ENCODE measurements at places on chromosomes 12 and 14.

- DNase-seq, result no peak
These were observed 1900.0 kb upstream of the SEL1L start for GRCh38 chr14:83433618-83434017.

- DNase-seq, result no peak
These were observed 107.1 kb downstream of the LIN7A start for GRCh38 chr12:80830533-80831088.

- DNase-seq, result peak; percentile 22
These were observed 21.0 kb downstream of the CFL2 start for GRCh38 chr14:34693228-34693939.

- no peak for DNase-seq
These were observed 741.6 kb downstream of the FSCB start for GRCh38 chr14:43765474-43765873.

DNA sequence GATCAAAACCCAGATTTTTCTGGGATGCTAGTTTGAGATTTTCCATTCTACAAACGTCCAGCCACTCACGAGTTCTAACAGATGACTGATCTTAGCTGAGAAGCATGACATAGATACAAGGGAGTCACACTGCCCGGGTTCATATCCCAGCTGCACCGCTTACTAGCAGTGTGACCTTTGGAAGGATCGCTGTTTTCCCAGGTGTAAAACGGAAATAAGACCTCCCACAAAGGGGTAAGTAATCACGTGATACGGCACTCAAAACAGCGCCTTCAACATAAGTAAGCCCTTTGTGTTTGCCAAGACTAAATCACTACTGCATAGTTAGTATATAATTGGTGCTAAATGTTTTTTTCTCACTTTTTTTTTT lies 624 bp upstream of the PWP1 start:
- peak; percentile 49 for DNase-seq

- DNase-seq, result no peak
These were observed 210.1 kb upstream of the PLXNC1 start for GRCh38 chr12:93938317-93938716.

DNA sequence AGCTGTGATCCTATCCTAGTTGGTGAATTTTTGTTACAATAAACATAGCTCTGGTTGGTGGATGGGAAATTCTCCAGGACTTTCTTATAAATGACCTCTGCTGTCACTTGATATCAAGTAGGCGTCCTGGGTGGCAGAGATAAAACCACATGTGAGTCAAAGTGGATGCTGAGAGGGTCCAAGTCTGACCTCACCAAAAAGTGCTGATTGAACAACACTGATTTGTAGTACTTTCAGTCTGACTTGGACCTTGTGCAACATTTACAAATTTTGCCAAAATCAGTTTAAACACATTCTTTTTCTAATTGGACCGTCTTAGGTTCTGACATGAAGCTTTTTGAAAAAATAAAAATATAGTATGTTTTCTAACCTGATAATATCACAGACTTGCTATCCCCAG lies 585.6 kb downstream of the GALC start:
- no peak for DNase-seq

DNA sequence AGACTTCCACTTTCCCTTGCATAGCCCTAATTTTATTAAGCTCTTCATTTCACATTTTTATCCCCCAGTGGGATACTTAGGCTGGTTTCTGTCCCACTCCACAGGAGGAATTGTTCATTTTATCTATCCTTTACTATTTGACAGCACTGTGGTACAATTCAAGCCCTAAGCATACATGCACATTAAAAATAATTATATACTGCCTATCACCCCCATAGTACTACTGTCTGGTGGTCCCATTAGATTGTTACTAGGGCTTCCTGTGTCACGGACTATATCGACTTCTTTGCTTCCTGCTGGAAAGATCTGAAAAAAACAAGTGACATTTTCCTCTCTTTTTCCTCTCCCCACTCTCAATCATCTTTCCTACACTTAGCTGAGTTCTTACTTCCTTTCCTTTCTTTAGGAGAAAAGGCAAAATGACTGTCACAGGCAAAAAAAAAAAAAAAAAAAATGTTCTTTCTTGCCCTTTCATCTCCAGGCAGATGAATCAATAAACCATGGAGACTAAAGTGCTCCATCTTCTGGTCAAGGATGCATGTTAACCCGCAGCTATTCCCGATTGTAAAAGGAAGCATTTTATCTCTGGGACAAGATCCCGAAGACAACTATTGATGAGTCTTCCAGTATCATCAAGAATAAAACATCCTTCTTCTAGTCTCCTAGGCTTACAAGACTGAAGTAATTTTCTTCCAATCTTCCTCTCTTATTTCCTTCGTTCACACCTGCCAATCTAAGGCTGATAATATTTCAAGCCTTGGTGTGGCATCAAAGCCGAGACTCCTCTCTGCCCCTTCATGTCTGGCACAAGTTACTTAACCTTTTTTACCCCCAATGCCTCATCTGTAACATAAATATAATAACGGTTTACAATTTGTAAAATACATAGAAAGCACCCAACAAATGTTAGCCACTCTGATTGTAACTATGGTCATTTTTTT lies 94.4 kb upstream of the PLEKHG7 start:
- DNase-seq, result no peak

DNA sequence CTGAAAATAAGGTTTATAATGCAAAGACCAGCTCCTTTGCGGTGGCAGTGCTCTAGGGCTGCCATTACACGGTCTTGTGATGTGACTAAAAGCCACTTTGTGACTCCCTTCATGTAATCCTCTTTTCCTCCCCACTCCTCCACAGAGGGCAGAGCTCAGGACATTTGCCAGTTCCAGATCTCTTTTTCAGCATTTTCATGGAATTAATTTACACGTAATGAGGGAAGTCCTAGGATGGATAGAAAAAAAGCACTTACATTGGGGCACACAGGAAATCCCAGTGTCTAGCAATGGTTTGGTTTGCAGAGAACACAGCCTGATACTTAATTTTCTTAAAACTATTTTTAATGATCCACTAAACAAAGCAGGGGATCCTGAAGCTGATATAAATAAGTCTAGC lies 17.5 kb upstream of the ATF1 start:
- DNase-seq, result no peak

- DNase-seq, result no peak
These were observed 59.5 kb upstream of the ARHGAP5 start for GRCh38 chr14:32017587-32017986.

GRCh38 chr12:58163021-58163420 lies 221.7 kb downstream of the ATP23 start:
- no peak for DNase-seq

DNA sequence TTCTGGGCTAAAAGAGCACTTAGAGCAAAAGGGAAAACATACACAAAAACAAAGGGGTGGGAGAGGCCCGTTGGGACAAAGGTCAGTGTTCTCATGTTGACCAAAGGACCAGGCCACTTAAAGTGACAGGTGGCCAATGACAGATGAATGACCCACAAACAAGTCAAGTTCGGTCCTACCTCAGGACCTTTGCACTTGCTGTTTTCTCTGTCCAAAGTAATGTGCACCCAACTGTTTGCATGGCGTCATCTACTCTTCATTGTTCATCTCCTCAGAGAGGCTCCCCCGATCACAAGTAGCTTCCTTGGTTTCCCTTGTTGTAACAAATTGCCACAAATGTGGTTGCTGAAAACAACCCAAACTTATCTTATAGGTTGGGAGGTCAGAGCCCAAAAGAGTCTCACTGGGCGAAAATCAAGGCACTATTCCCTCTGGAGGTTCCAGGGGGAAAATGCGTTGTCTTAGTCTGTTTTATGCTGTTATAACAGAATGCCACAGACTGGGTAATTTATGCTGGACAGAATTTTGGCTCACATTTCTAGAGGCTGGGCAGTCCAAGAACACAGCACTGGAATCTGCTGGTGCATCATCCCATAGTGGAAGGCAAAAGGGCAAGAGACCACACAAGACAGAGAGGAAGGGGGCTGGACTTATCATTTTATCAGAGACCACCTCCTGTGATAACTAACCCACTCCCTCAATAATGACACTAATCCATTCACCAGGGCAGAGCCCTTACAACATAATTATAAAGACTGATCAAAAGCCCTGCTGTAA lies 23.9 kb downstream of the CLMN start:
- no peak for DNase-seq

DNA sequence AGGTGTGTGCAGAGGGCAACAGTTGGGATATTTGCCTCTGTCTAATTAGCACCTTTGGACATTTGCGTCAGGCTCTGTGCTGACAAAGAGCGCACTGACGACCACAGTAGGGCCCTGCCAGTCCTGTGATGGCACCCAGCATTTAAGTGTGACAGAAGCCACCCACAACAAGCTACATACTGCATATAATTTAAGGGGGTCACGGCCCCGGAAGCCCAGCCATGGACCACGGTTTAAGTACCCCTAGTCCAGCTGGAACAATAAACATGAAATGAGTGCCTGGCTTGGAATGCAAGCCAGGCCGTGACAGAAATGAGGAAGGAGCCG lies 16.8 kb upstream of the DYNC1H1 start:
- no peak for DNase-seq

DNA sequence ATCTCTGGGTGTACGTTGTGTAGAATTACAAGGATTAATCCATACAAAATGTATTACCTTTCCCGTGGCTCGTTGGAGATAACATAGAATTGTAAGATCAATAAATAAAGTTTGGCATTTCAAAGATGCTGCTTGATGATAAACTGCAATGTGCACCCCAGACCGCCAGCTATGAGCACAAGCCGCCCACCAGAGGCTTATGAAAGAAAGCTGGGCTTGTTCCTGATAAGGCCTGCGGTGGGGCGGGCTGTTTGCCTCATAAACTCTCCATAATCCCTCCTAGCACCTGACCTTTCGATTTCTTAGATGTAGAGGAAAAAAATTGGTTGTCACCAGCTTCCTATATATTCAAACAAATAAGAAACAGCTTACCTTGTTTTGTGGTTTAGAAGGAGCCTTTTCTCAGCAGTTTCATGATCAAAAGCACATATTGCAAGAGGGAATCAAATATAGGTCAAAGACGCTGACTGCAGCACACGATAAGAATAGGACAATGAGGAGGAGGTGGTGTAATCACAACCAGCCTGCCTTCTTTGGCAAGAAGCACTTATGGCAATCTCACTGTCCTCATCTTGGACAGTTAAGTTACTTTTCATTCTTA lies 293.6 kb downstream of the RMST start:
- no peak for DNase-seq

GRCh38 chr12:77485961-77486854 lies 344.5 kb upstream of the NAV3 start:
- no peak for DNase-seq

- no peak for DNase-seq
These were observed 234.9 kb downstream of the FLRT2 start for GRCh38 chr14:85764822-85765221.

DNA sequence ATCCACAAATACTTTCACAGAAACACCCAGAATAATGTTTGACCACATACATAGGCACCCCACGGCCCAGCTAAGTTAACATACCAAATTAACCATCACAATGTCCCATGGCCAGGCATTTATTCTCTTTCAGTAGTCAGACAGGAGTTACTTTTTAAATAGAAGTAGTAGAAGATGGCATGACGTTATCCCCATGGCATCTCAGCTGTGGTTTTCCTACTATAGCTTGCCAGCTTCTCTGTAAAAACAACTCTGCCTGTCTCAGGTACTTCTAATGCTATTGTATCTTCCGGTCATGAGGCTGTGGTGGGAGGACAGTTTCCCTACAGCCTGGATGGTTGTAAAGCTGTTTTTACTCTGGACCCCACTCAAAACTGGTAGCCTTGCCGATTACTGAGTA lies 19.3 kb downstream of the CTSG start:
- DNase-seq, result no peak

DNA sequence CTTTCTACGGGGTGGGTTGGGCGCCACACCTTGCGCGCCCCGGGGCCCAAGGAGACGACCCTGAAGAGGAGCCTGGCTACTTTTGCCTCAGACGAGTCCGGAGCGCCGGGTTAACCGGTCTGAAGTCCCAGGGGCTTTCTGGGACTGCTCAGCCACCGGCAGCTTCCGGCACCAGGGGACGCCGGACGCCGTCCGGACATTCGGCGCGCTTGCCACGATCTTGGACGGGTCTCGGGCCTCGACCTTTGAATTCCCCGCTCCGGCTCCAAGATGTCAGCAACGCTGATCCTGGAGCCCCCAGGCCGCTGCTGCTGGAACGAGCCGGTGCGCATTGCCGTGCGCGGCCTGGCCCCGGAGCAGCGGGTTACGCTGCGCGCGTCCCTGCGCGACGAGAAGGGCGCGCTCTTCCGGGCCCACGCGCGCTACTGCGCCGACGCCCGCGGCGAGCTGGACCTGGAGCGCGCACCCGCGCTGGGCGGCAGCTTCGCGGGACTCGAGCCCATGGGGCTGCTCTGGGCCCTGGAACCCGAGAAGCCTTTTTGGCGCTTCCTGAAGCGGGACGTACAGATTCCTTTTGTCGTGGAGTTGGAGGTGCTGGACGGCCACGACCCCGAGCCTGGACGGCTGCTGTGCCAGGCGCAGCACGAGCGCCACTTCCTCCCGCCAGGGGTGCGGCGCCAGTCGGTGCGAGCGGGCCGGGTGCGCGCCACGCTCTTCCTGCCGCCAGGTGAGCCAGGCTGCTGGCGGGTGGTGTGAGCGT lies at the start of gene ACOT4:
Gene ACOT4 (plus strand): TSS at position 184 of the 760 bp plus-strand sequence. CDS start 87 bp downstream, at position 271.
- peak; percentile 57 for DNase-seq

DNA sequence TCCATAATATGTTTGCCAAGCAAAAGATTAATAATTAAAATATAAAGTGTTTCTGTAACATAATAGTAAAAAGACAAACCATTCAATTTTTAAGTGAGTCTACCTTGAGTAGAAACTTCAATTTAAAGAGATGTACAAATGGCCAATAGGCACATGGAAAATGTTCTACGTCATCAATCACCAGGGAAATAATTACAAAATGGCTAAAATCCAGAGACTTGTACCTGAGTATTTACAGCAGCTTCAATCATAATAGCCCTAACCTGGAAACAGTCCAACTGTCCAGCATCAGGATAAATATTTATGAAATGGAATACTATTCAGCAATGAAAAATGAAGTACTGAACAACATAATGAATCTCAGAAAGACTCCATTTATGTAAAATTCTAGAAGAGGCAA lies 95.5 kb upstream of the FAR2 start:
- no peak for DNase-seq

GRCh38 chr14:68788996-68789820 lies 3.7 kb downstream of the ZFP36L1 start:
- peak; percentile 91 for DNase-seq

GRCh38 chr14:75343911-75344310 lies 65.3 kb downstream of the FOS start:
- DNase-seq, result no peak

- DNase-seq, result no peak
These were observed 14.7 kb upstream of the CDH24 start for GRCh38 chr14:23071921-23072539.

- no peak for DNase-seq
These were observed 138.4 kb upstream of the DCN start for GRCh38 chr12:91320999-91321398.
